MCF 10A (cell line): ENCODE measurements at places on chromosomes 3 and 15. TPM values are rescaled to one million over a fixed set of nuclear protein-coding genes. Genes with fewer than 3 reads are reported as not detected.

PEX11A gene
- total RNA-seq: 3.4 and 3.9 TPM in 2 replicates

SLC28A2 gene
- total RNA-seq: not detected in 2 replicates

CAMP gene
- total RNA-seq: 0.72 and 2.4 TPM in 2 replicates

MYRIP gene
- 0.10 and 0.19 TPM in 2 replicates for total RNA-seq

GP5 gene
- 0.15 TPM in 1 of 2 replicates, not detected in the other for total RNA-seq

HIGD2B gene
- not detected in 2 replicates for total RNA-seq

TLR9 gene
- total RNA-seq: not detected in 2 replicates

TMIE gene
- 0.26 and 1.0 TPM in 2 replicates for total RNA-seq

DNA sequence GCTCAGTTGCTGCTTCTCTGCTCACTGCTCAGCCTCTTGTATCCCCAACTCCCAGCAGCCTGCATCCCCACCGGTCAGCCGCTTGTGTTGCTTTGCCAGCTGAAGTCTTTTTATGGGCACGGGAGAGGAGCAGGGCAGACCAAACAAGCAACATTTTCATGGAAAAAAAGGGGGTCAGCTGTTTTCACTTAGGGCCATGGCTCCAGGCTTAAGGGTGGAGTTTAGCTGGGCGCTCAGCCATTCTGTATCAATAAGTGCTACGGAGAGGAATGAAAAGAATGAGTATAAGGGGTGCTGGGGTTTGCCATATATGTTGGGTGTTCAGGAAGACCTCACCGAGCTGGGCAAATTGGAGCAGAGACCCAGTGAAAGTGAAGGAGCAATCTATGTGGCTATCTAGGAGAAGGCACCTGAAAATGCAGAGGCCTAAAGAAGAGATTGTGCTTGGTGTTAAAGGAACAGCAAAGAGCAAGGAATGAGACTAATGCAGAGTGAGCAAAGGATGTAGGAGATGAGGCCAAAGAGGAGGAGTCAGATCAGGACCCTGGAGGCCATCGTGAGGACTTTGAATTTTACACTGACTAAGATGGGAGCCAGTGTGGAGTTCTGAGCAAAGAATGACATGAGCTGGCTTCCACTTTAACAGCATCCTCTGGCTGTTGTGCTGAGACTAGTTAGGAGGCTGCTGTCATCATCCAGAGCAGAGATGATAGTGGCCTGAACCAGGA, 16.6 kb upstream of the IREB2 start:
- DNase-seq: no peak
- no peak overlapping the region for H3K4me3 ChIP-seq
- no peak overlapping the region for H3K27ac ChIP-seq
- H3K27me3 ChIP-seq: peaks cover 26% of the 10 kb centered on the region

DNA sequence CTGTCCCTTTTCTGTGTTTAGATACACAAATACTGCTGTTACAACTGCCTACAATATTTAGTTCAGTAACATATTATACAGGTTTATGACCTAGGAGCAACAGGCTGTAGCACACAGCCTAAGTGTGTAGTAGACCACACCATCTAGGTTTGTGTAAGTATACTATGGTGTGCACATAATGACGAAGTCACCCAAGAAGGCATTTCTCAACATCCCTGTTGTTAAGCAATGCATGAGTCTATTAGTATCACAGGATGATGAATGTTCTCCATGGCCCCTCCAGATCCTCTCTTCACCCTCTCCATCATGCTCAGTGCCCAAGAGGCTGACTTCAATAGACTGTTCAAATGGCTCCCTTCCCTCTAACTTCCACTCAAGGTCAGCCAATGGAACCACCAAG, 14.6 kb upstream of the SEC62 start:
- DNase-seq: peak; percentile 14
- H3K4me1 ChIP-seq: no peaks in the 10 kb centered on the region
- H3K4me3 ChIP-seq: no peak overlapping the region
- H3K27ac ChIP-seq: no peak overlapping the region

GRCh38 chr3:147428754-147429153, 19.6 kb downstream of the ZIC1 start:
- no peaks in the 10 kb centered on the region for H3K36me3 ChIP-seq
- H3K27ac ChIP-seq: no peak overlapping the region
- H3K4me1 ChIP-seq: no peaks in the 10 kb centered on the region
- DNase-seq: no peak
- peaks cover 39% of the 10 kb centered on the region for H3K27me3 ChIP-seq

DNA sequence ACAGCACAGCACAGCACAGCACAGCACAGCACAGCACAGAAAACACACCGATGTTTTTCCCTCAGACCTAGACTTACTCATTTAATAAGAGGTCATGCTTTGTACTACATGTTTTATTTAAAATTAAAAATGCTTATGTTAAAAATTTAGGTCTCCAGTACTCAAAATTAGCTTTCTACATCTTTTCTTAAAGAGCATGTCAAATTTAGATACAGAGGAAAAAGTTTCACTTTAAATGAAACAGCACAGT, 78.7 kb downstream of the CHAC1 start:
- H3K4me1 ChIP-seq: no peaks in the 10 kb centered on the region
- H3K27ac ChIP-seq: peak overlapping the region; percentile 7
- H3K36me3 ChIP-seq: peaks cover 70% of the 10 kb centered on the region

- no peak overlapping the region for H3K4me3 ChIP-seq
- H3K27me3 ChIP-seq: no peaks in the 10 kb centered on the region
- H3K36me3 ChIP-seq: no peaks in the 10 kb centered on the region
Measured at GRCh38 chr3:27939521-27939920, 217.4 kb upstream of the EOMES start.

GRCh38 chr3:54874816-54875556, 52.9 kb downstream of the LRTM1 start:
- peaks cover 42% of the 10 kb centered on the region for H3K4me1 ChIP-seq
- no peaks in the 10 kb centered on the region for H3K36me3 ChIP-seq
- H3K27ac ChIP-seq: peak overlapping the region; percentile 35
- no peaks in the 10 kb centered on the region for H3K27me3 ChIP-seq
- H3K4me3 ChIP-seq: no peak overlapping the region

- no peak for DNase-seq
- H3K36me3 ChIP-seq: no peaks in the 10 kb centered on the region
- no peak overlapping the region for H3K27ac ChIP-seq
Measured at GRCh38 chr3:25576831-25577454, 87.8 kb downstream of the TOP2B start.

- DNase-seq: no peak
- peaks cover 15% of the 10 kb centered on the region for H3K27me3 ChIP-seq
- no peaks in the 10 kb centered on the region for H3K4me1 ChIP-seq
- no peak overlapping the region for H3K4me3 ChIP-seq
- H3K27ac ChIP-seq: no peak overlapping the region
- H3K36me3 ChIP-seq: no peaks in the 10 kb centered on the region
Measured at GRCh38 chr3:18740631-18741583, 315.8 kb upstream of the SATB1 start.

- peaks cover 18% of the 10 kb centered on the region for H3K4me1 ChIP-seq
- H3K4me3 ChIP-seq: no peak overlapping the region
- DNase-seq: peak; percentile 39
- no peaks in the 10 kb centered on the region for H3K27me3 ChIP-seq
Measured at GRCh38 chr3:114649331-114649730, 355.5 kb downstream of the TIGIT start.

GRCh38 chr3:49513494-49514124, 40.7 kb upstream of the BSN start:
- no peak overlapping the region for H3K27ac ChIP-seq
- H3K36me3 ChIP-seq: peaks cover 46% of the 10 kb centered on the region
- H3K27me3 ChIP-seq: no peaks in the 10 kb centered on the region
- no peaks in the 10 kb centered on the region for H3K4me1 ChIP-seq
- no peak overlapping the region for H3K4me3 ChIP-seq

DNA sequence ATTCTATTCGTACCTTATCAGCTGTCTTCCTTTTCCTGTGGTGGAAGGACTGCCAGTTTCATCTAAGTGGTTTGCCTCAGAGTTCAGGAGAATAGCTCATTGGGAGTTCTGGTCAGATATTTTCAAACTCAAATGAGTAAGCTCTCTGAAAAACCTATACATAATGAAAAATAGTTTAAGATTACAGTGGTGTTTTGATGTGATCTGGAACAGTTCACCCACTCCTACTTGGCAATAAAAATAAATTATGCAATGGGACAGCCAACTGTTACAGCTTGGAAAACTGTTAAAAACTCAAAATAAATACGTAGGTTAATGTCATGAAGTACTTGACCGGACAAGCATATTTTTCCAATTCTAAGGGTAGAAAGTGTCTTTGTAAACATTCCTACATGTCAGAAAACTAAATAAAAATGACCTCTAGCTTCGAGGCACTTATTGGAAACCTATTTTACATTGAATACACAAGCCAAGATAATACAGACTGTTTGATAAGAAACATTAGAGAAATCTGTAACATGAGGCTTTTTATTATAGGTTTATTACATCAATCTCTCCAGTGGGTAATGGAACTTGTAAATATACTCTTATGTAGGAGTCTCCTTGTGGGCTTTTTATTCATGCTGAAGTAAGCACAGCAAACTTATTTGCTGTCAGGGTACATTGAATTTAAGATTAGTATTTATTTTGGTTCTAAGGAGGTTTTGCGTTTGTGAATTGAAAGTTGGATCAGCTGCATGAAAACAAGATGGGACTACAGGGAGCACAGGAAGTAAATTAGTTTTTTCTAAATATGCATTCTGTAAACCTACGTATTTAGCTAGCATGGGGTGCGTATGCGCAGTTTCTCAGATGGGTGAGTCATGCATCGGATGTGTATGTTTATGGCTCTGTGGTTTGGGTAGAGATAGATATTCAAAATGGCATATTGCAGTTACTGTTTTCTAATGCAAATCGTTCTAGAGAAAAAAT, 453.1 kb downstream of the IL5RA start:
- no peaks in the 10 kb centered on the region for H3K36me3 ChIP-seq
- H3K4me3 ChIP-seq: no peak overlapping the region
- H3K4me1 ChIP-seq: no peaks in the 10 kb centered on the region
- no peak overlapping the region for H3K27ac ChIP-seq

DNA sequence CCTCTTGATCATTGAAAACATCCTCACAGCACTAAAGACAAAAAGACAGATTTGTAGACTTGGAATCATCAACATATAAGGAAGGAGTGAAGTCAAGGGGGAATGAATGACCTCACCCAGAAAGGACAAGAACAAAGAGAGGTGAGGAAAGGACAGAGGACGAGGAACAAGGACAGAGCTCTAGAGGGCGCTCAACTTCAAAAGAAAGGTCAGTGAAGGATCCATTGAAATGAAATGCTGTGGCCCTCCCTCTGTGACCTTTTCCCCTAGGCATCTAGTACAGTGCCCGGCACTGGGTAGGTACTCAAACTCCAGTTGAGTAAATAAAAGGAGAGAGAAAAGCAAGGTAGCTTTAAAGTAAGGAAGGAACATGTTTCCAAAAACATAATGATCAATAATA, 2.6 kb downstream of the ATP8B4 start:
- H3K27ac ChIP-seq: no peak overlapping the region
- no peaks in the 10 kb centered on the region for H3K4me1 ChIP-seq
- H3K27me3 ChIP-seq: no peaks in the 10 kb centered on the region
- peak; percentile 57 for DNase-seq
- H3K36me3 ChIP-seq: no peaks in the 10 kb centered on the region

GRCh38 chr3:31399271-31399670, 133.5 kb upstream of the STT3B start:
- DNase-seq: no peak
- no peaks in the 10 kb centered on the region for H3K4me1 ChIP-seq
- peaks cover 30% of the 10 kb centered on the region for H3K27me3 ChIP-seq
- peaks cover 6% of the 10 kb centered on the region for H3K36me3 ChIP-seq

DNA sequence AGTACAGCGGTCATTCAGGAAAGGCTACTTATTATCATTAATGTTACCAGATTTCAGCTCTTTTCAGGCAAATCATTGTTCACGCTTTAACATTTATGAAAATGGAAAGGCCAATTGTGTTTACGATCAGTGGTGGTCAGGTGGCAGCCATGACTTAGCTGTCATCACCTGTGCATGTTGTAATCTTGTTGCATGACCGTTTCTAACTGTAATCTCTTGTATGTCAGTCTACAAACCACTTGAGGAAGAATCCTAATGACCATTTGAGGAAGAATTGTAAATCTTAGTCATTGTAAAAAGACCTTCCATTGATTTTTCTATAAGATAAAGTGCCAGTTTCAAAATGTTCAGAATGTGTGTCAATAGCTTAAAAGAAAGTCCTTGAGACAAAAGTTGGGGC, 100.4 kb downstream of the SERPINI1 start:
- no peaks in the 10 kb centered on the region for H3K4me1 ChIP-seq
- H3K4me3 ChIP-seq: no peak overlapping the region
- no peak overlapping the region for H3K27ac ChIP-seq
- peaks cover 27% of the 10 kb centered on the region for H3K27me3 ChIP-seq

- no peaks in the 10 kb centered on the region for H3K27me3 ChIP-seq
- H3K4me1 ChIP-seq: no peaks in the 10 kb centered on the region
- no peak for DNase-seq
- no peak overlapping the region for H3K4me3 ChIP-seq
Measured at GRCh38 chr3:139696314-139696604, 18.5 kb upstream of the NMNAT3 start.

- H3K27ac ChIP-seq: no peak overlapping the region
- H3K4me3 ChIP-seq: no peak overlapping the region
- no peaks in the 10 kb centered on the region for H3K27me3 ChIP-seq
Measured at GRCh38 chr3:128113817-128114794, 9.5 kb downstream of the RUVBL1 start.

DNA sequence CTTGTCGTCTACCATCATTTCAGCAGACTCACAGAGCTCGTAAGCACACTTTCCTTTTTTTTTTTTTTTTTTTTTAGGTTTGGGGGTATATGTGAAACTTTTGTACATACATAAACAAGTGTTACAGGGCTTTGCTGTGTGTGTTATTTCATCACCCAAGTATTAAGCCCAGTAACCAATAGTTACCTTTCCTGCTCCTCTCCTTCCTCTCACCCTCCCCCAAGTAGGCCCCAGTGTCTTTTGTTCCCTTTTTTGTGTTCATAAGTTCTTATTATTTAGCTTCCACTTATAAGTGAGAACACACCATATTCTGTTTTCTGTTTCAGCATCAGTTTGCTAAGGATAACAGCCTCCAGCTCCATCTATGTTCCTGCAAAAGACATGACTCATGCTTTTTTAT, 746.8 kb downstream of the GRM7 start:
- H3K27me3 ChIP-seq: no peaks in the 10 kb centered on the region
- no peaks in the 10 kb centered on the region for H3K36me3 ChIP-seq
- H3K4me3 ChIP-seq: no peak overlapping the region
- no peak overlapping the region for H3K27ac ChIP-seq

DNA sequence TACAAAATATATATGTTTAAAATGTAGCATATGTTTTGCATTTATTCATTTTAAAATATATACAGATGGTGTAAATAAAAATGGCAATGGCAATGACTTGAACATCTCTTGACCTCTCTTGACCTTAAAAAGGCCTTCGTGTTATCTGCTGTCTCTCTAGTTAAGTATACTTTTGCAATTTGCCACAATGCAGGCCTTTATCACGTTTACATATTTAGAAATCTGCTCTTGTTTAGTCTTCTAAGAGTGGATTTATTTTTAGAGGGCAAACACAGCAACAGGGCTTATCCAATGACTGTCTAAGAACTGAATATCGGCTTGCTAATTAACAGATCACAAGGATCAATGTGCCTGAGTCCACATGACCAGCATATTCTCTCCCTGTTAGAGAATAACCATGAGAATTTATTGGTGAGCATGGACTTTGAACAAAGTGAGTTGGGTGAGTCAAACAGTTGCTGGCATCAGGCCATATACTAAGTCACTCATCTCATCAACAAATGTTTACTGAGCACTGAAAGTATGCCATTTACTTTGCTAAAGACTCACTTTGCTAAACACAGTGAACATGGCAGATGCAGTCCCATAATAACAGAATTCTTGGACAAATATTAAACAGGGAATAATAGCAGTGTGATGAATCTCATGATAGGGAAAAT, 48.2 kb downstream of the MDFIC2 start:
- no peaks in the 10 kb centered on the region for H3K36me3 ChIP-seq
- H3K4me1 ChIP-seq: no peaks in the 10 kb centered on the region
- H3K4me3 ChIP-seq: no peak overlapping the region
- H3K27me3 ChIP-seq: peaks cover 28% of the 10 kb centered on the region
- peak; percentile 14 for DNase-seq
- no peak overlapping the region for H3K27ac ChIP-seq
